ENCODE measurements at places on chromosomes 16 and 17.

DNA sequence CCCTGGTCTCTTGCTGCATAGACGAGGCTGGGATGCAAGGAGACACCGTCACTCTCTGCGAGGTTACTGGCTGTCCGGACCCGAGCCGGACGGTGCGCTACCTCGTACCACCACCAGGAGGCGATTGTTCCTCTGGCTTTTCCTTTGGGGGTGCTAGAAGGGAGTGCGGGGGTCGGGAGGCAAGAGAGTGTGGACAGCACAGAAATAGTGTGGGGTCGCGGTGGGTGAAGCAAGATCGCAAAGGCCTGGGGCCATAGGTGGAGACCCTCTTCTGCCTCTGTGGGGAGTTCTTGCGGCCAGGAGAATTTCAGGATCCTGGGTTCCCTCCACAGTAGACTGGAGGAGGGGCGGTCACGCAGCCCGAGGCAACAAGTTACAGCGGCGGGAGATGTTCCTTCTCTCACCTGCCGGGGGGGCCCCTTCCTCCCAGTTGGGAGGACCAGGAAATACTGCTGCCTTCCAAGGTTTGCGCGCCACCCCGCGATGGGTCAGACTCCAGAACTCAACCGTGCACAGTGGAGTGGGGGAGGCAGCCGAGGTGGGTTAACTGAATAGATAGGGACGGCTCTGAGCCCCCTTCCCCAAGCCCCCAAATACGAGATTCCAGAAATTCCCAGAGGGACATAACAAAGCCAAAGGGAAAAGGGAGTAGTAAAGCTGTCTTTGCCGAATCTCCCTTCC is 6.9 kb downstream of the PHOSPHO1 start:
- peak; percentile 85 for DNase-seq

DNA sequence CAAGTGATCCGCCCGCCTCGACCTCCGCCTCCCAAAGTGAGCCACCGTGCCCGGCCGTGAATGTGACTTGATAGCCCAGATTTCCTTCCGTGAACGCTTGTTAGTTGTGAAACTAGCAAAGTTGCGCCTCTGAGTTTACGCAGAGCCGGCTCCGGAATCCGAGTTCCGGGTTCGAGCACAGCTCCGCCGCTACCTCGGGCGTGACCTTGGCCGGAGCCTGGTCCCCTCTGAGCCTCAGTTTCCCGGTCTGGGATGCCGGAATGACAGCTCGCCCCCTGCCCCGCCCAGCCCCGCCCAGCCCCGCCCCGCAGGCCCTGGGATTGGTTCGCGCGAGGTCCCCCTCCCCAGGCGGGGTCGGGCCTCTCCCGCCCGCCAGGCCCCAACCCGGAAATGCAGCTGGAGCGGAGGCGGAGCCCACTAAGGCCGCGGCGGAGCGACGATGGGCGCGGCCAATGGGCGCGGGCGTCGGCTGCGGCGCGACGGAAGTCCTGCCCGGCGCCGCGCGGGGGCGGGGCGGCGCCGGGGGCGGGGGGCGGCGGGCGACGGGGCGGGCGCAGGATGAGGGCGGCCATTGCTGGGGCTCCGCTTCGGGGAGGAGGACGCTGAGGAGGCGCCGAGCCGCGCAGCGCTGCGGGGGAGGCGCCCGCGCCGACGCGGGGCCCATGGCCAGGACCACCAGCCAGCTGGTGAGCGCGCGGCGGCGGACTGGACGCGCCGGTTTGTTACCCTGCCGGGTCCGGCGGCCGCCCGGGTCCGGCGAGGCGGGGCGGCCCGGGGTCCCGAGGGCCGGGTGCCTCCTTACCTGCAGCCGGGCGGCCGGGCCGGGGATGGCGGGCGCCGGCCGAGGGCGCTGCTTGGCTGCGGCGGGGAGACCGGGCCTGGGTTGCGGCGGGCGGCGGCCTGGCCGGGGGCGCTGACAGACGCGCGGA is at the start of gene PDPK1:
PDPK1 (plus strand) TSS at position 571 of the 929 bp plus-strand sequence; CDS start at position 663, 92 bp downstream.
- peak; percentile 95 for DNase-seq

DNA sequence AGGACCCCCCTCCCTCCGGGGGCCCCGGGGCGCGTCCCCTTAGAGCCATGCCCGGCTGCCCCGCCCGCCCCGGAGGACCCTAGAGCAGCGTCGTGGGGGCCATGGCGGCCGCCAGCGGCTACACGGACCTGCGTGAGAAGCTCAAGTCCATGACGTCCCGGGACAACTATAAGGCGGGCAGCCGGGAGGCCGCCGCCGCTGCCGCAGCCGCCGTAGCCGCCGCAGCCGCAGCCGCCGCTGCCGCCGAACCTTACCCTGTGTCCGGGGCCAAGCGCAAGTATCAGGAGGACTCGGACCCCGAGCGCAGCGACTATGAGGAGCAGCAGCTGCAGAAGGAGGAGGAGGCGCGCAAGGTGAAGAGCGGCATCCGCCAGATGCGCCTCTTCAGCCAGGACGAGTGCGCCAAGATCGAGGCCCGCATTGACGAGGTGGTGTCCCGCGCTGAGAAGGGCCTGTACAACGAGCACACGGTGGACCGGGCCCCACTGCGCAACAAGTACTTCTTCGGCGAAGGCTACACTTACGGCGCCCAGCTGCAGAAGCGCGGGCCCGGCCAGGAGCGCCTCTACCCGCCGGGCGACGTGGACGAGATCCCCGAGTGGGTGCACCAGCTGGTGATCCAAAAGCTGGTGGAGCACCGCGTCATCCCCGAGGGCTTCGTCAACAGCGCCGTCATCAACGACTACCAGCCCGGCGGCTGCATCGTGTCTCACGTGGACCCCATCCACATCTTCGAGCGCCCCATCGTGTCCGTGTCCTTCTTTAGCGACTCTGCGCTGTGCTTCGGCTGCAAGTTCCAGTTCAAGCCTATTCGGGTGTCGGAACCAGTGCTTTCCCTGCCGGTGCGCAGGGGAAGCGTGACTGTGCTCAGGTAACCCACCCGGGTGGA is 759 bp downstream of the ALKBH5 start:
- peak; percentile 84 for DNase-seq

DNA sequence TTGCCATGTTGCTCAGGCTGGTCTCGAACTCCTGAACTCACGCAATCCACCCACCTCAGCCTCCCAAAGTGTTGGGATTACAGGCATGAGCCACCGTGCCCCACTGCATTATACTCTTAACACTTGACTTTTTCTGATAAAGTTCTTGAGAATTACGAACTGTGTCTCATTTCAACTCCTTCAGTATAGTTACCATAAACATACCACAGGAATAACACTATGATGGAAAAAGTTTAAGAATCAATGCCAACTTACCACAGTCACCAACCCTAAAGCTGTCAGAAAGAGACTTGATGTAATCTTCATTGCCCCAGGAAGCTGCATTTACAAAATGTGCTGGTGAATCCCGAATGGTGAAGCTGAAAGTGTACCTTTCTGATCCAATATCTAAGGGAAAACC is 10.2 kb downstream of the MEIOB start:
- no peak for DNase-seq

- DNase-seq, result no peak
These were observed 258.8 kb downstream of the IRF8 start for GRCh38 chr16:86157616-86158247.

- DNase-seq, result peak; percentile 13
These were observed 1.2 kb downstream of the EVI2A start for GRCh38 chr17:31320241-31320640.

- DNase-seq, result no peak
These were observed 142.3 kb downstream of the IRX5 start for GRCh38 chr16:55072976-55073375.

DNA sequence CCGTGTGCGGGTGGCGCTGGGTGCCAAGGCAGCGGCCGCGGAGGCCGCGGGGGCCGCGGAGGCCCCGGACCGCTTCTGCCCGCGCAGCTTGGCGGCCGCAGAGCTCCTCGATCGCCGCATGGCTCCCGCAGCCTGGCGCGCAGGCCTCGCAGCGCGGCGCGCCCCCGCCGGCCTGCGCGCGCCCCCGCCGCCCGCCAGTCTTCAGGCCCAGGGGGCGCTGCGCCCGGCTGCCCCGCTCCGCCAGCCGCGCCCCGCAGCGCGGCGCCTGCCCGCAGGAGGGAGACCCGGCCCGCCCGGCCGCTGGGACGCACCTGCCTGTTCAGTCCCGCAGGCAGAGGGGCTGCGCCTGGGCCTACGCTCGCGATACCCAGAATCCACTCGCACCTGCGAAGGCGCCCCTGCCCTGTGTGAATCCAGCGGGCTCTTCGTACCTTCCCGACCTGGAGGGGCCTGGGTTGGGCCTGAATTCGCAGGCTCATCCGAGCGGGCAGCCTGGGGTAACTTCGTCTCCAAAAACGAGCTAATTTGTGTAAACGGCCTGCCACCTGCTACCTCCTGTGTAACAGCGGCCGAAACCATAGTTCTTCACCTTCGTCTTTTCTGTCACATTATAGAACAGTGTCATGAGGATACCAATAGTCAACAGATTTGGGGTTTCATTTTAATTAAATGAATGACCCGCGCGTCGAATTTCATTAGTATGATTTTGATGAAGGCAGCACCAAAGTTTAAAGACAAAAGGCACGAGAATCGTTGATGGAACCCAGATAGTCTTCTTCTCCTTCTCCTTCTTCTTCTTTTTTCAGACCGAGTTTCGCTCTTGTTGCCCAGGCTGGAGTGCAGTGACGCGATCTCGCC is at the start of gene CENPV:
CENPV (minus strand) TSS at position 153 of the 858 bp plus-strand sequence; CDS start at position 120, 33 bp downstream.
- DNase-seq, result peak; percentile 66

DNA sequence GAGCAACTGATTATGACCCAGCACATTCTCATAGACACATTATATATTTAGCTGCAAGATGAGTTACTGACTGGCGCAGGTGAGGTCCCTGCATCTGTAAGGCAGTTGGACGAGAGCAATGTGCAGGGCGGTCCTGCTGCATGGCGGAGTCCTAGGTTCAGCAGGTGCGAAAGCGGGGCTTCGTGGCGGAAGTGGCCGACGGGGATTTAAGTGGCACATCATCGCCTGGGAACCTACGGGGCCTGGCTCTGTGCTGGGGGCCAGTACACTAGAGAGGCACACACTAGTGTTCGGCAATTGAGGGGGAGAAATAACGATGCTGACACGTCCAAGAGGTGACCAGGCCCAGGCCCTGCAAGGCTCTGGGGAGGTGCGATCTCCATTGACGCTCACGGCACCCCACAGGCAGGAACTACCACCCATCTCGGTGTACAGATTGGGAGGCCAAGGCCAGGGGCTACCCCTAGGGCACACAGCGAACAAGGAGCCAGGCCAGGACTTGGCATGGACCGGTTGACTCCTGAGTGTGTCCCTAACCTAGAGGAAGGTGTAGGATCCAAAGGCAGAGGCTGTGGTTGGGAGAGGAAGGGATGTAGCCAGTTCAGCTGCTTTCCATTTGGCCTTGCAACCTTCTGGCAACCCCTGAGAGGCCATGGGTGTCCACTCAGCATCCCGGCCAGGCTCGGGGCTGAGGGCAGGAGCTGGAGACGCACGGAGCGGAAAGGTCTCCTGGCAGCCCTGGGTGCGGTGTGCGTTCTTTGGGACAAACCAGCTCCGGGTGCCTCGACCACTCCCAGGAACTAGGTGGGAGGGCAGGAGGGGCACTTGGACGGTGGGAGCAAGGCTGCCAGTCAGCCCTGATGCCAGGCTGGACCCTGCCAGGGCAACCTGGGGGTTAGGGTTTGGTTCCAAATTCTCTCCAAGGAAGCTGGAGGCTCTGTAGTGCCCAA is 103.9 kb upstream of the CREBBP start:
- no peak for DNase-seq

Data from activated CD8-positive, alpha-beta T cell treated with anti-CD3 and anti-CD28 coated beads for 36 hours (primary cell).